ENCODE measurements at places on chromosomes 6 and 20.

DNA sequence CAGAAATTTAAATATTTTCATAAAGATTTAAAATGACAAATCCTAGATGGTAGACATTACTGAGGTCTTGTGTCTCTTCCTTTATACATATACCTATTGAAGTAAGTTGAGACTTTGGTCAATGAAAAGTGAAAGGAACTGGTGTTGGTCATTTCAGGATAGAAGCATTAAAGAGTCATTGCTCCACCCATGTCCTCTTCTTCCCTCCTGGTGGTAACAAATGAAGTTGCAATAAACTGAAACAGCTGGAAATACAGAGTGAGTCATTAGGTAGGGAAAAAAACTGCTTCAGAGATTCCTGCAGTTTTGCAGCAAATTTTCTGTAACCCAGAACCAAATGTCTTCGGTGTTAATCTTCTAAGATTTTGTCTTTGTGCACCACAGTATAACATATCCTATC lies 448.0 kb downstream of the EYS start:
- DNase-seq, result no peak

- no peak for DNase-seq
These were observed 218.6 kb upstream of the CITED2 start for GRCh38 chr6:139593081-139593480.

DNA sequence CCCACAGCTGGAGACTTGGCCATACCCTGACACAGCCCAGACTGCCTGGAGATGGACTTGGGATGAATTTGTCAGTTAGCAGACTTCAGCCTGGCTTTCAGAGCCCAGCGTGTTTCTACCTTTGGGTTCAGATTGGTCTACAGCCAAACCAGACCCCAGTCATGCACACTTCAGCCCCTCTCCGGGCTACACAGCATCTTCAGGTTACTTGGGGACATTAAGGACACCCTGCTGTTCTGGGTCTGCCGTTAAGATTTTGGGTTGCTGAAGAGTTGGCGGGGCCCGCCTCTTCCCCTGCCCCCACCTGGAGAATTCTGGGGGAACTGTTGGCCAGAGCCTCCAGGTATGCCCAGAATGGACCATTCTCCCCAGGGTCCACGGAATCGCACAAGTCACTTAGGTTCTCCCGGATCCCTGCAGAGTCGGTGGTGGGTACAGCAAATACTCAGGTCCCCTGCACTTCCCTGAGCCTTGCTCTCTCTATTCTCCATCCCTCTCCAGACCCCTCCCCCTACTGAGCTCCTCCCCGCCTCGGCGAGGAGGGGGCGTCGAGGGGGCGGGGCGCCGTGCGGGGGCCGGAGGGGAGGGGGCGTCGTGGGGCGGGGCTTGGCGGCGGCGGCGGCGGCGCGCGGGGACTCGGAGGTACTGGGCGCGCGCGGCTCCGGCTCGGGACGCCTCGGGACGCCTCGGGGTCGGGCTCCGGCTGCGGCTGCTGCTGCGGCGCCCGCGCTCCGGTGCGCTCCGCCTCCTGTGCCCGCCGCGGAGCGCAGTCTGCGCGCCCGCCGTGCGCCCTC lies at the start of gene PTK7:
PTK7 (plus strand) TSS at position 645 of the 794 bp plus-strand sequence. CDS start 175 bp downstream, outside the sequence.
- no peak for DNase-seq

GRCh38 chr6:32397252-32397920 lies 9.6 kb downstream of the BTNL2 start:
- DNase-seq, result no peak

DNA sequence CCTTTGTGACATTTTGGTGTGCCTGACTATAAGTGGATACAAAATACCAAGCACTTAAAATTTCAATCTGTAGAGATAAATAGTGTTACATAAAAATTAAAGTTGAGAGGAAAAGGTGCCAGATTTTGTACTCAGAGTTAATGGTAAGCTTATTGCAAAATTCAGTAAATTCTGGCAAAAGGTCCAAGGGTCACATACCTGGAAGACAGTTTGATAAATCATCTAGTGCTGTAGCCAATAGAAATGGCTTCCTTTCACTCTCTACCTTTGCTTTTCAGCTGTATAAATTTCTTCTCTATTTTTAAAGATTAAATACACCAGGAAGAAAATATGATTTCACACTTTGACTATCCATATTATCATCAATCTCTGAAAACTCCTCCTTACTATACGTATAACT lies 690.2 kb upstream of the NRSN1 start:
- no peak for DNase-seq

- no peak for DNase-seq
These were observed 326.5 kb downstream of the RNGTT start for GRCh38 chr6:88636871-88637270.

DNA sequence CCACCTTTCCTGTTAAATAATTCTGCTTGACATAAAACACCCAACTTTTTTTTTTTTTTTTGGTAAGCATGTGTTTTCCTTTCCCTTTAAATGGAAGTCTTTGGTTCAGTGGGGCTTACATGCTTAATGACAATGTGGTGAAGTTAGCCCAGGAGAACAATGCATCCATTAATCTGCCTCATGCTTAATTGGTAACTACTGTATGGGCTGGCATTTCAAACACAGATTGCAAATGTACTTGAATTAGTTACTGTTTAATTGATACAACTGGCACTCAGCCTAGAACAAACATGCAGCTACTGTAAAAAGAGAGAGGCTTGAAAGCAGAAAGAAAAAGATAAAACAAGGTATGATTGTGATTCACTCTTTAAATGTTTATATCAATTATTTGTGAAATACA lies 483.6 kb upstream of the NOX3 start:
- DNase-seq, result no peak

GRCh38 chr6:65746302-65746701 lies 39.3 kb upstream of the EYS start:
- DNase-seq, result no peak

DNA sequence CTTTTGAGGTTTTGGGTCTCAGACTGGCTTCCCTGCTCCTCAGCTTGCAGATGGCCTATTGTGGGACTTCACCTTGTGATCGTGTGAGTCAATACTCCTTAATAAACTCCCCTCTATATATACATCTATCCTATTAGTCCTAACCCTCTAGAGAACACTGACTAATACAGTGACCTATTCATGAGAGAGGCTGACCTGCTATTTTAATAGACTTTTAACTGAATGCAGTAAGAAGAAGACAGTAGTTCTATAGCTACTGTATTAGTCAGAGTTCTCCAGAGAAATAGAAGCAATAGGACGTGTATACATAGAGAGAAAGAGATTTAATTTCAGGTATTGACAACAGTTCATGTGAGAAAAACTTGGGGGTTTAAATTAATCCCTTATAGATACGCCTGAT lies 53.3 kb upstream of the SMLR1 start:
- DNase-seq, result no peak

DNA sequence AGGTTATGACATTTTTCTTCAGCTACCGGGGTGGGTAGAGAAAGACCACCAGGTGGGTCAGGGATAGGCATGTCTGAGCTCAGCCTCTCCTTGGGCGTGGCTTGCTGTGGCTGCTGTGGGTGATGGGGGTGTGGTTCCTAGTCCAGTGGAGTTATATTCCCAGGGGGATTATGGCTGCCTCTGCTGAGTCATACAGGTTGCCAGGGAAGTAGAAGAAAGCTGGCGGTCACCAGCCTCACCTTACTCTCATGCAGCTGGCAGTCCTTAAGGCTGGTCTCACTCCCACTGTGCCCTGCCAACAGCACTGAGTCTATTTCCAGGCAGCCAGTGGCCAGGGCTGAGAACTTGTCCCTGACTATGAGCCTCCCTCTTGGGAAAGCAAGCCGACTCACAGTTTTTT lies 130.0 kb downstream of the SCP2D1 start:
- DNase-seq, result no peak

DNA sequence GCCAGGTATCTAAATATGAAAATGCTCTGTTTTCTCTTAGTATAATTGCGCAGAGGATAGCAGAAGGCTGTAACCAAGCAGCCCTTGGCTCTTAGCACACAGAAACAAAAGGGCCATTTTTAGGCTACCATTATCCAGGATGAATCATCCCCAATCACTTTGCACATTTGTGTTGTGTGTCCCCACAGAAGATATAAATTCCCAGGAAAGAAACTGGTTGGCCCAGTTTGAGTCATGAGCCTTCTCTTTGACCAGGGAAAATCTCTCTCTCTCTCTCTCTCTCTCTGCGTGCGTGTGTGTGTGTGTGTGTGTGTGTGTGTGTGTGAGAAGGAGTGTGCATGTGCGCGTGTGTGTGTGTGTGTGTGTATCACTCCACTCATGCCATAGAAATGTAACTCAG lies 178.5 kb downstream of the FRK start:
- no peak for DNase-seq

DNA sequence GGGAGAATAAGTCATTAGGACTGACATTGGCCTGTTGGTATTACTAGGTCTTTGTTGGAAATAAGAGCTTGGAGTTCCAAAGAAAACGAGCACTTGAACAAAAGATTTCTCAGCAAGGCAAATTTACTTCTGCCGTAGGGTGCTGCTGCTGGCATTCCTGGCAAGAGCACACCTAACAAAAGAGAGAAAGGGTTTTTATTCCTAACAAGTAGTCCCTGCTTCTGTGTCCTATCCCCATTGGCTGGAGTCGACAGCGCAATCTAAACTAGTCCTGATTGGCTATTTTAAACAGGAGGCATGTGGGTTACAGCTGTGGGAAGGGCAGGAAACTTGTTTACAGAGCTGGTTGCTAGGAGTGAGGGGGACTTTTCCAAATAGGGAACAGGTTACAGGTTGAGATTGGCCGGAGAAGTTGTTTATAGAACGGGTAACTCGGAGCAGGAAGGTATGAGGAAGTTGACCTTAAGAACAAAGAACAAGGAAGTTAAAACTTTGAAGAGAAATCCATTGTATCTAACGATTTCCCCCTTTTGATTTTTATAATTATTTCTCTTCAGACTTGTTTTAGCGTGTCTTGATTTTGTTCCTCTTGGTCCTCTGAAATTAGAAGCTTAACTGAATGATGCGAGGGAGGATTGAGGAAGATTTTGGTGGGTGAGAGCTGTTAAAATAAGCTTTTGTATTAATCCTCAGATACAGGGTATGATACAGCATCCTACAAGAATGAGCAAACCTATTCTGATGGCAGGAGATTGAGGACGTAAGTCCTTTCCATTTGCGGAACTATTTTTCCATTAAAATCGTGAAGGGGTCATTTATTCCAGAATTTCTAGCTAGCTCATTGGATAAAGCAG lies 3.4 kb upstream of the ZNFX1 start:
- no peak for DNase-seq

DNA sequence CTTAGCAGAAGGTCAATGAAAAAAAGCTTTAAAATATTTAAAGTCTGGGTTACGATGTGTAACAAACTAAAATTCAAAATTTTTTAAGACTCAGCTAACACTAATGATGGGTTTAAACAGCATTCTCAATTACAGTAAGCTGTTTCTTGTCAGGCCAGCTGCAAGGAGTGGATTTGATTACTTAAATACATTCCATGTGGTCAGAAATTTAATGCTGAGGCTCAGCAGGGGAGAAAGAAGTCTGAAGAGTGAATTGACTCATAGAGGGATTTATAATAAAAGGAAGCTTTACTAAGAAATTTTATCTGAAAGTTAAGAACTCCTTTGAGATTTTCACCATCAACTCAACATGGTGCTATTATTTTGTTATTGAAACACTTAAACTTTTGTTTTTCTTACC lies 398.6 kb downstream of the KHDRBS2 start:
- DNase-seq, result no peak

GRCh38 chr6:5338177-5338960 lies 77.1 kb downstream of the FARS2 start:
- DNase-seq, result no peak

GRCh38 chr20:36339646-36340592 lies 33.8 kb downstream of the DLGAP4 start:
- DNase-seq, result peak; percentile 15

GRCh38 chr6:32202186-32202585 lies 9.7 kb upstream of the GPSM3 start:
- DNase-seq, result no peak

GRCh38 chr20:60050193-60050947 lies 92.1 kb downstream of the CDH26 start:
- no peak for DNase-seq

DNA sequence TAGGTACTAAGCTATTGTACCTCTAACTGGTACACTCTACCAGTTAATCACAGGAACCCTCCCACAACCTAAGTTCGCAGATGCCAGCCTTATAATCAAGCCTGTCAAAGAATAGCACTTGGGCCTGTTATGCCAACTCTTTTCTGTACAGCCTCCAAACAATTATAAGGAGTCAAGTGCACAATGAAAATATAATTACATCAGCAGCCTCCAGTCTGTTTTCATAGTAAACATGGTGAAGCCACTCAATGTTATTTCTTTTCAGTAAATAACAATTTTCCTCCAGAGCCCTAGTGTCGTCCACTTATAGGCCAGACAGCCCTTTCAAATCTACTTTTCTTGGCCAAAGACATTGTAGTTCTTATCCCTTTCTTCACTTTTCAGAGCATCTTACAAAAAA lies 82.7 kb upstream of the CARMIL1 start:
- DNase-seq, result no peak

GRCh38 chr6:157096522-157096921 lies 226.8 kb downstream of the TMEM242 start:
- no peak for DNase-seq

DNA sequence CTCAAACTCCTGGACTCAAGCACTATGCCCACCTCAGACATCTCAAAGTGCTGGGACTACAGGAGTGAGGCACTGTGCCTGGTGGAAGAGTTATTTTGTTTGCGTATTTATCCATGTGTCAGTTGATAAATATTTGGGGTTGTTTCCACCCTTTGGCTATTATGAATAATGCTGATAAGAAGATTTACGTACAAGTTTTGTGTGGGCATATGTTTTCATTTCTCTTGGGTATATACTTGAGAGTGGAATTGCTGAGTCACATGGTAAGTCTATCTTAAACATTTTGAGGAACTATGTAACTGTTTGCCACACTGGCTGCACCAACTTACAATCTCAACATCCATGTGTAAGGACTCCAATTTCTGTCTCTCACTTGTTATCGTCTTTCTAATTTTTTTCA lies 200.3 kb downstream of the RNGTT start:
- DNase-seq, result no peak

GRCh38 chr20:36824142-36824940 lies 50.8 kb upstream of the DSN1 start:
- DNase-seq, result no peak

DNA sequence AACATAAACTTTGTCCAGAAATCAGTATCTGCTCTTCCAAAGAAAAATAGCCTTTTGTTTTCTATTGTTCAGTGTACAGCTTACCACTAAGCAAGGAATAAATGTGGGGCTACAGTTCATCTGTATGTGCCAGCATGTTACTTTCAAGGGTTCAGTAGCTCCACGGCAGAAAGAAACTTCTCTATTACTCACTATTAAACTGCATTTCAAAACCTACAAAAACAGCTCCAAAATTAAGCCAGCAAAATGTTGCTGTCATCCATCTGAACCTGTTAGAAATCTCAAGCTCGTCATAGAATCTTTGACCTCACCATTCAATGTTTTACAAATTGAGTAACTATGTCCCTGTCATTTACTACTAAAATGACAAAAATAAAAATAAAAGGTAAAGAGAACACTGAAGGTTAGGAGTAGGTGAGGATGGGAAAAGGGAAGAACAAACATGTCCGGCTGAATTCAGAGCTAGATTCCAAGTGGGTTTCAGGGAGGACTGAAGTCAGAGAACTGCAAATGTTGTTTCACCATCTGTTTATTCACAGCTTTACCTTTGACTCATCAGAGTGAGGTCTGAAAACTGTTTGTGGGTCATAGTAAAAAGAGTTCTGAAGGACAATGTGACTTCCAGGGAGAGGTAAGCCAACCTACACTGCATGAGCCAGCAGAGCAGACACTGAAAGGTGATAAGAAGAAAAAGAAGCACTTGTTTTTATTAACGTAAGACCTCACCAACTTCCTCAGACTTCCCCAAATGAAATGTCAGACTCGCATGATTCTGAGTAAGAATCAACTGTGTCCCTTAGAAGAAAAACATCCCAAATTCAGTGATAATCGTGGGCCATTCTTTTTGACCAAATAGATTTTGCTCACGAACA lies 62.0 kb downstream of the ATXN1 start:
- no peak for DNase-seq
